Spleen (tissue), 13 donors: ENCODE measurements at places on chromosomes 4 and X. TPM values are rescaled to one million over a fixed set of nuclear protein-coding genes. Genes with fewer than 3 reads are reported as not detected.

DNA sequence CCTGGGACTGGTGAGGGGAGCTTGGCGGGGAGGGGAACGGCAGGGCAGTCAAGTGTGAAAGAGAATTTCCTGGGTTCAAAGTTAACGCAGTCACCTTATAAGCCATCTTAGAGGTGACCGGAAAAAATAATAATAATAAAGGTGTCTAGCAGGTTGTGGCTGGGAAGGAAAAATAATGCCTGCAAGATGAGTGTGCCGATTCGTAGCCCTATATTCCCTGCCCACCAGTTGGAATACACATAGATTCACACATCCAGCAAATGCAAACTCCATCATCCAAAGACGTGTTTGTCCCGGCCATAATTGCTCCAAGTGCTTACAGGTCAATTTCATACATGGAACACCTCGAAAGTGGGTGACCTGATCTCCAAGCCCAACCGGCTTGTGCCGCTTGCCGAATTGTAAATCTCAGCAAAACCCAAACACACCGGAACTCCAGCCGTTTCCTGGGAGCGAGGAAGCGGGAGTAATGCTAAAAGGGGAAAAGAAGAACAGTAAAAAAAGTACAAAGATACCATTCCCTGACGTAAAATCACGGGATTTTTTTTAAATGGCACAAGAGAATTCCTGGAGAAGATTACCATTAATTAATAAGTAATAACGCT lies 1.3 kb upstream of the FAT1 start:
- DNase-seq = no peak

Gene ASB12
- 0.20 TPM for polyA plus RNA-seq

DNA sequence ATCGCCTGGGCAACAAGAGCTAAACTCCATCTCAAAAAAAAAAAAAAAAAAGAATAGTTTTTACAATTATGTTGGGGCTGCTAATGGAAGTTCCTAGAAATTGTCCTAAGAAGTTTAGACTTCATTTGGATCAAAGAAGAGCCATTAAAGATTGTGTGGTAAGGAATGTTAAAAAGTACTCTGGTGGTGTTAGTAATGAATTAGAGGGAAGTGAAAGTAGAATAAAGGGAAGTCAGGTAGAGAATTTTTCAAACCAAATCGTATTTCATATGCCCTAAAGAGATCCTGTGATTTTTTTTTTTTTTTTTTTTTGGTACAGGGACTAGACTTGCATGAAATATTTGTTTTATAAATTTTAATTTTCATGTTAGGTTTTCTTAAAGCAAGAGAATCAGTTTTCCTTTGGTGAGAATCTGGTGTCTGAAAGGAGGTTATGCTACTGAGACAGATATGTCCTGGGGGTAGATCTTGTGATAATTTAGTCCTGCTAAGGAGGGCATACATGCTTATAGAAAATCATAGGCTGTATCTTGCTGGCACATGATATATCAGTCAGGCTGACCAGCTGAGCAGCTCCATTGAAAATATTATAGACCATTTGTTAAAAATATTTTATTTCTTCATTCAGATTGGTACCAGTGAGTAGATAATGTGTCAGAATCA lies 10.7 kb downstream of the SEC24B start:
- DNase-seq = no peak

Gene DCAF8L2
- polyA plus RNA-seq = not detected

- DNase-seq = no peak
Observed at GRCh38 chr4:138438608-138439007, 196.5 kb upstream of the SLC7A11 start.

- no peak for DNase-seq
Observed at GRCh38 chrX:75155447-75155826, 646 bp downstream of the ABCB7 start.

Gene LDOC1
- polyA plus RNA-seq = 12.1 TPM

GRCh38 chr4:20085156-20085555 lies 166.5 kb upstream of the SLIT2 start:
- DNase-seq = no peak

Gene CORIN
- 0.48 TPM for polyA plus RNA-seq

Gene GDI1
- polyA plus RNA-seq = 125 TPM

GRCh38 chr4:83150653-83151330 lies 36.3 kb upstream of the PLAC8 start:
- DNase-seq = no peak

- DNase-seq = no peak
Observed at GRCh38 chr4:5276475-5277075, 225.3 kb downstream of the STK32B start.

DNA sequence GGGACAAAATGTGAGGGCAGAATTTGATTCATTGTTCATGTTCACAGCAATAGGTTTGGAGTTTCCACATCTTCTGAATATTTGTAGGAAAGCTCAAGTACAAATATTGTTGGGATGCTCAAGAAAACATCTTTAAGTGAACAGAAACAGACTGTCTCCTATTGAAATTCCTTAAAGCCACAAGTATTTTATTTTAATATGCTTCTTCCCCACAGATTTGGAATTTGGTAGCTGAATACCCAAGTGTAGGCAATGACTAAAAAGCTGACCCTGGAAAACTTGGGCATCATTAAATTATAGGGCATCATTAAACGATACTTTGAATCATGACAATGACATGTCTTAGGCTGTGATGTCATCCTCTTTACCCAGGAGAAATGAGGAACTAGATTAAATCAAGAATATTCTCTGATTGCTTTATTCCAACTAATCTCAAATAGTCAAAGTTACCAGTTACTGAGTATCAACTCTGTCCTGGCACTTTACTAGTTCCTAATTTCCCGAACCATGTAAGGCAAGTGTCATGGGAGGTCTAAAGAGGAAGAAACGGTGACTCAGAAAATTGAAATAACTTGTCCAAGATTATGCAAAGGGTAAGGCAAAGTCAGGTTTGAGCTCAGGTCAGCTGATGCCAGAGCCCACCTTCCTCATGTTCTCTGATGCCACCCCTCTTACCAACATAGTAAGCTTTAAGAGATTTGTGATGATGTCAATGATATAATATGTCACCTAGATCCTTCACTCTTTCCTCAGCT lies 223.1 kb upstream of the LEF1 start:
- DNase-seq = no peak

GRCh38 chr4:6422866-6423265 lies 49.5 kb downstream of the PPP2R2C start:
- DNase-seq = no peak

Gene CNKSR2
- 1.6 TPM for polyA plus RNA-seq

DNA sequence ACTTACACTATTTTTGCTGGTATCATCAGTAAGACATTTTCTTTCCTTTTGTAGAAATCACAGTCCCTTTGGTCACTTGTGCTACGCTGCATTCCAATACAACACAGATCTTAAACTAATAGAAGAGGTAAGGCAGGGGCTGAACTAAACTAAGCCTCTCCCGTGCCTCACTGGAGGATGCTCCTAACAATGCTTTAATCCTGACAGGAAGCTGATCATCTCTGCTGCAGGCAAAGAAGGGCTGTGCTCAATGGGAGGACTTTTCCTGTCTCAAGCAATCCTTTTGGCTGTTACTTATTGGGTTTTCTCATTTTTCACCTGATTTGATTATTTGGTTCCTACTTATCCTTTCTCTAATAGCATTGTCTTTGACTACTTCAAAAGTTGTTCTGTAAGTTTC lies 583.1 kb downstream of the INPP4B start:
- no peak for DNase-seq

DNA sequence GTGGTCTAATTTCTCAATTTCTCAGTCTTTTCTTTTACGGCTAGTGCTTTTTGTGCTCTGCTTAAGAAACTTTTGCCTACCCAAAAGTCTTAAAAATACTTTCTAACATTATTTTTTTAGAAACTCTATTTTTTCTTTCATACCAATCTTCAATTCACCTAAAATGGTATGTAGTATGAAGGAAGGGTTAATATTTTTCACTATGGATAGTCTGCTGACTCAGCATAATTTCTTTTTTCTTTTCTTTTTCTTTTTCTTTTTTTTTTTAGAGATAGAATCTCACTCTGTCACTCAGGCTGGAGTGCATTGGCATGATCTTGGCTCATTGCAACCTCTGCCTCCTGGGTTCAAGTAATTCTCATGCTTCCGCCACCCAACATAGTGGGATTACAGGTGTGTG lies 34.2 kb upstream of the GYPE start:
- no peak for DNase-seq
